ENCODE measurements at places on chromosomes 4 and X.

DNA sequence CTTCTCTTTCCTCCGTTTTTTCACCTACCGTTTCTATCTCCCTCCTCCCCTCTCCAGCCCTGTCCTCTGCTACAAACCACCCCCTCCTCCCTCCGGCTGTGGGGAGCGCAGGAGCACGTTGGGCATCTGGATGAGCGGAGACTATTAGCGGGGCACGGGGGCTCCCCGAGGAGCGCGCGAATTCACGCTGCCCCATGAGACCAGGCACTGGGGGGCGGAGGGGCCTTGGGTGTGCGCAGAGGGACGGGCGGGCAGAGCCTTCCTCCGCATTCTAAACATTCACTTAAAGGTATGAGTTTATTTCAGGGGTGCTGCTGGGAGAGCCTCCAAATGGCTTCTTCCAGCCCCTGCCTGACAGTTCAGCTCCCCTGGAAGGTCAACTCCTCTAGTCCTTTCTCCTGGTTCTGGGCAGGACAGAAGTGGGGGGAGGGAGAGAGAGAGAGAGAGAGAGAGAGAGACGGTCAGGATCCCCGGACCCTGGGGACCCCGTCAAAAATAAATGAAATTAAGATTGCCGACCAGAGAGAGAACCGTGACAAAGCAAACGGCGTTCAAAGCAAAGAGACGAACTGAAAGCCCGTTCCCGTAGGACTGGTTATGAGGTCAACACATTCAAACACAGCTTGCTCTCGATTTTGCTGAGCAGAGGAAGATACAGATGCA is 5.0 kb downstream of the SHOX start:
- DNase-seq, result no peak

DNA sequence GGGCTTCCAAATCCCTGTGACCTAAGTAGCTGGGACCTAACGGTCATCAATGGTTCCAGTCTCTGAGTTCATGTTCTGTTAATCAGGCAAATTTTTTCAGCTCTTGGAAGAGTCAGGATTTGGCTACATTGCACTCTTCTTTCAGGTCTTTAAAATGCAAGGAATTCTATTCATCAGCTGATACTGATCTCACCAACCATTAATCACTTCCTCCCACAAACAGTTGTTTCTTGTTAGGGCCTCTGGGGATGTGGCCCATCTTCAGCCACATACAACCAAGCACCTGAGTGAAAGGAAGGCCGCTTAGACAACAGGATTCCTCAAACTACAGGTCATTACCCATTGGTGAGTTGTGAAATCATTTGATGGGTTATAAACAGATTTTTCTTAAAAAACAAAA is 71.7 kb downstream of the FANCB start:
- DNase-seq, result no peak

GRCh38 chrX:12843668-12844279 is 23.1 kb upstream of the TLR7 start:
- no peak for DNase-seq

- no peak for DNase-seq
These were observed 4.5 kb downstream of the NALF2 start for GRCh38 chrX:69508610-69509009.

DNA sequence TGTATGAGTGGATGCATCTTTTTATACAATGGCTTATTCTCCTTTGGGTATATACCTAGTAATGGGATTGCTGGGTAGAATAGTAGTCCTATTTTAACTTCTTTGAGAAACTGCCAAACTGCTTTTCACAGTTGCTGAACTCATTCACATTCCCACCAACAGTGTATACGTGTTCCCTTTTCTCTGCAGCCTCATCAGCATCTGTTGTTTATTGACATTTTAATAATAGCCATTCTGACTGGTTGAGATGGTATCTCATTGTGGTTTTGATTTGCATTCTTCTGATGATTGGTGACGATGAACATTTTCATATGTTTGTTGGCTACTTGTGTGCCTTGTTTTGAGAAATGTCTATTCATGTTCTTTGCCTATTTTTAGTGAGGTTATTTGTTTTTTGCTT is 687.0 kb upstream of the EPHA5 start:
- DNase-seq, result no peak

- no peak for DNase-seq
These were observed 11.1 kb downstream of the ITIH6 start for GRCh38 chrX:54786967-54787366.
